ENCODE measurements at places on chromosomes 1 and 21.
A peak's percentile ranks its signal among the peaks of the same experiment; 100 is the strongest.

GRCh38 chr1:29487291-29487690 lies 251.0 kb downstream of the PTPRU start:
- DNase-seq = no peak

GRCh38 chr1:241063276-241063675 lies 293.7 kb downstream of the RGS7 start:
- no peak for DNase-seq

DNA sequence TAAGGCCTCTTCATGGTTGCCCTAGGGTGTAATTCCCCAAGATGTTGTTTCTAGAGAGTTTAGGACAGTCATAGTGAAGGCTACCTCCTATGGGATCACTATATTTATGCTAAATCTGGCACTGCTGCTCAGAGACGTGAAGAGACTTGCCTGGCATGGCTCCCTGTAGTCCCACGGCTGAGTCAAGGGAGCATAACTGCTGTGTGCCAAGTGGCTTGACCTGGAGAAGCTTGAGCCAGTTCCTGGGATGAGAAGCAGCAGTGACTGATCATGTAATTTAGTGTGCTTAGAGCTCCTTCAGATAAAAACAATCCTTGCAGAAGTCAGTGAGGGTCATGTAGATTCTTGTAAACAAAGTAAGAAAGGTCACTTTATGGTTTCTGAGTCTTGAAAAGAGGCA lies 68.9 kb upstream of the TSPAN2 start:
- no peak for DNase-seq

- DNase-seq = peak; percentile 83
Measured at GRCh38 chr1:1200876-1201810, 5.2 kb downstream of the TNFRSF18 start.

DNA sequence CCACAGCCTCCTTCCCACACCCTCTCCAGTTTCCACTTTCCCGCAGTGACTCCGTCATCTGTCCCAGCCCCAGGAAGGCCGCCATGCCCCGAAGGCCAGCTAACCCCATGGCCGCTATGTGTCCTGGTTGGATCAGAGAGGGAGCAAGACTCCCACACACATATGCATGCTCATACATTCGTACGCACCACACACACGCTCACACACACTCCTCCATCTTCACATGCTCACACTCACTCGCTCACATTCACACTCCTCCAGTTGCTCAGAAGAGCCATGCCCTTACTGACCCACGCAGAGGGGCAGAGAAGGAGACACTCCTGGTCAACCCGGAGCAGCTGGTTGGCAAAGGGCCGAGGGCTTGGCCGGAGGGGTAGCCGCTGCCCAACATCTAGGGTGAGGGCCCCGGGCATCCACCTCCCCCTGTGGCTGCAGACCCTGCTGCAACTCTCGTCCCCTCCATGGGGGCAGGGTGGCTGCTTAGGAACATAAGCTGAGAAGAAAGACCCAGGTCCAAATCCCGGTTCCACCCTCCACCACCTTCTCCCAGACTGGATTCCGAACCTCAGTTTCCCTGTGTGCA lies 122.3 kb upstream of the SLC25A33 start:
- DNase-seq = no peak

GRCh38 chr1:54485416-54485815 lies 62.6 kb upstream of the ACOT11 start:
- DNase-seq = no peak

GRCh38 chr21:41580758-41581554 lies 73.0 kb upstream of the TMPRSS2 start:
- no peak for DNase-seq
